Fibroblast of villous mesenchyme (primary cell): ENCODE measurements at places on chromosomes 1 and 21.

GRCh38 chr21:33892853-33893252 lies 22.8 kb downstream of the ATP5PO start:
- no peak for DNase-seq

DNA sequence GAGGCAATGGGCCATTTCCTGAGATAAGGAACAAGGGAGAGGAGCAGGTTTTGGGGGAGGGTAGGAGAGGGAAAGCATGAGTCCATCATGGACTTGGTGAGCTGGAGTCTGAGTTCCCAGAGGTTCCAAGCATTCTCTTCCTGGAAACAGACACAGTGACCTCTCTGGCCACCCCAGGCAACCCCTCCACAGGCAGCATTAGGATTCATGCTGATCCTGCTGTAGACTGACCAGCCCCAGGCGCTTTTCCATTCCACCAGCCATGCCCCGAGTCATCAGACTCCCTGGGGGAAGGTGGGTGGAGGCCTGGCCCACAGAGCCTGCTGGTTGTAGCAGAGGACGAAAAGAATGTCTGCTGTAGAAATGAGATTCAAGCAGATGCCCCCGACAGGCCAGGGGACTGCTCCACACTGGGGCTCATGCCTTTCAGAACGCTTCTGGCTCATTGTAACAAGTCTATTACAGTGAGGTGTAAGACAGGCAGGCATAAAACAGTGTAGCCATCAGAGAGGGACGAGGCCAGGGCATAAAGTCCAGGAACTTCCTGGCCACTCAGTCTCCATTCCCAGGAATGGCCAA lies 52.2 kb downstream of the KCND3 start:
- no peak for DNase-seq

DNA sequence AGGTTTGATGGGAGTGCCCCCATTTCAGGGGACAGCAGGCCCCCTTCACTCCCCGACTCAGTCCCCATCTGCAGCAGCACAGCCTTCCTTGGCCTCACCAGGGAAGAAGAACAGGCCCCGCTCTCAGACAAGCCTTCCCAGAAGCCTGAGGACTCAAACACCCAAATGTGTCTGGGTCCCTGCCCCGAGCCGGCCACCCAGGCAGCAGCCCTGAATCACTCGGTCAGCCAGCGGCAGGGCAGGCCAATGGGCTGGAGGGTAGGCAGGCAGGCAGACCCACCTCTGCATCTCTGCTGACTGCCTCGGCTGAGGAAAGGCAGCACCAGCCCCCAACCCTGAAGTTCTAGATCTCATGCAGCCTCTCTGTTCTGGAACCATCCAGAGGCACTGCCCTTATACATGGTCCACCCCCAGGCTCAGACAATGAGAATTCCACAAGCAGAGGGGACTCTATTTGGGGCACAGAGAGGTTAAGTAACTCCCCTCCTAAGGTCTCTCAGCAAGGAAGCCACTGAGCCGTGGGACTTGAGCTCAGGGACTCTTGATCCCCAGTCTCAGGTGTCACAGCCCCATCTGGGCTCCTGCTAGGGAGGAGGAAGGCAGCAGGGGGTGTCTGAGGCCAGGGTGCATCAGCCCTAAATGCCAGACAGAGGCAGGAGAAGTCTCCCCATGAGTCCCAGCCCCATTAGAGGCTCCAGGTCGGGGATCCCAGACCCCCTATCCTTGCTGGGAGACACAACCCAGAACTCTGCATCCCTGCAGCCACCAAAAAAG lies 33.2 kb upstream of the RUNX3 start:
- DNase-seq: no peak

GRCh38 chr1:7455796-7456721 lies 315.0 kb upstream of the VAMP3 start:
- no peak for DNase-seq

GRCh38 chr1:1089731-1090423 lies 15.8 kb upstream of the RNF223 start:
- no peak for DNase-seq
